ENCODE measurements at places on chromosomes 16 and 17. TPM values are rescaled to one million over a fixed set of nuclear protein-coding genes. Genes with fewer than 3 reads are reported as not detected.

The KRTAP2-2 gene
- total RNA-seq: not detected

The CFAP119 gene
- 1.8 TPM for total RNA-seq

The TERB1 gene
- under 0.01 TPM for total RNA-seq

The KRT9 gene
- total RNA-seq: not detected

The HGS gene
- total RNA-seq: 93.5 TPM

The TVP23A gene
- total RNA-seq: not detected

The CCL5 gene
- 0.18 TPM for total RNA-seq

The MYOCD gene
- not detected for total RNA-seq

The GLYR1 gene
- 56.7 TPM for total RNA-seq

The GAS2L2 gene
- total RNA-seq: under 0.01 TPM

The MPRIP gene
- 95.6 TPM for total RNA-seq

The FBXL19 gene
- 21.5 TPM for total RNA-seq

The CENPT gene
- 25.0 TPM for total RNA-seq
